Bronchial epithelial cell (primary cell): ENCODE measurements at places on chromosomes 13 and 19.

GRCh38 chr13:30364876-30365275, 57.4 kb upstream of the UBE2L5 start:
- DNase-seq = no peak

GRCh38 chr19:1654178-1654792, 1.9 kb upstream of the TCF3 start:
- DNase-seq = no peak

DNA sequence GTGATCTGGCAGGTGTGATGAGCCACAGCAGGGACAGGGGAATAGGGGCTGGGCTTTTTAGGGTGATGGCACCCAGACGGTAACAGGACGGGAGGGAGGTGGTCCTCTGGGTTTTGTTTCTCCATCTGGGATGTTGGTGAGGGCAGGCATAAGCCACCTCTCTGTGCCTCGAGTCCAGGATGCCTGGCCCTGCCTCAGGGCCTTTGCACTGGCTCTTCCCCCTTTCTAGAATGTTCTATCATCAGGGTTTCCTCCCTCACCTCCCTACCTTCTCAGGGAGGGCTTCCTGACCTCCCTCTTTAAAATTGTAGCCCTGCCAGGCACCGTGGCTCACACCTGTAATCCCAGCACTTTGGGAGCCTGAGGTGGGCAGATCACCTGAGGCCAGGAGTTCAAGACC, 6.6 kb downstream of the CERS4 start:
- DNase-seq = no peak

- DNase-seq = no peak
Observed at GRCh38 chr19:3366753-3367627, 607 bp downstream of the NFIC start.

- DNase-seq = peak; percentile 66
Observed at GRCh38 chr13:28750187-28751045, 31.6 kb upstream of the SLC46A3 start.

GRCh38 chr13:47672245-47673008, 328.6 kb downstream of the SUCLA2 start:
- no peak for DNase-seq

DNA sequence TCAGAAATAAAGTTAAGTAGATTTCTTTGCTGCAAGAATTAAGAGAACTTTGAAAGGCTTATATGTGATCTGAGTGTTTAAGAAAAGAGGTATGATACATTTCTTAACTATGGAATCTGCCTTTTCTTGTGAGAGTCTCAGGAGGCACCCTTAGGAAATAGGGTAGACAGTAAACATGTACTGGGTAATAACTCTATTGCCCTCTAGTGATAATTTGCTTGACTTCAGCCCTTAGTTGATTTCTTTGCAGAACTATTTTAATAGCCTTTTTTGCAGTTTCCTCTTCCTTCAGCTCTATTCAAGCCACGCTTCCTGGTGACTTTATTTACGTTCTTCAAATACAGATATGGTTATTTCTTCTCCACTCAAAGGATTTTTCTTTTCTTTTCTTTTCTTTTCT, 37.0 kb upstream of the CCNA1 start:
- DNase-seq = peak; percentile 53
